ENCODE measurements at places on chromosomes 6 and 20.

DNA sequence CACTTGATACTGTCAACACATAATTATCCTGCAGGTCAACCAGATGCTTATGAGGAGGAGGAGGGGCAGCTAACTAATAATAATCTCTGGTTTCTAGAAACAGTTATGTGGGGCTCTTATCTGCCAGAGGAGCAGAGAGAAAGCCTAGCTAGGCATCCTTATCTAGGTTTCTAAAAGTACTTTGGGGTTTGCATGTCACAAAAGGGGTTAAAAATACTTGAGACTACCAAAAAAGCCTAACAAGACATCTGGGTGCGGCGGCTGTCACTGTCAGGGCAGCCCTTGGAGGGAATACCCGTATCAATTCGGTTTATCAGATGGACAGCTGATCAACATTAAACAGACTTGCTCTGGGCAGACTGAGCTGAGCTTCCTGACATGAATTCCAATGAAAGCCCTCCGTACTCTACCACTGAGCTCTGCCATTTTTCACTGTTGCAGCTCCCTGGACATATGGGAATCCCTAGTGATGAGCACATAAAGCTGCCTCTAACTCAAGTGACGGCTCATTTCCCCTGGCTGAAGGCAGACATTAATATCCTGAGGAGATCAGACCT is 166.6 kb downstream of the PDSS2 start:
- no peak for DNase-seq

GRCh38 chr6:20038410-20039204 is 173.7 kb downstream of the MBOAT1 start:
- no peak for DNase-seq

GRCh38 chr6:22764496-22764895 is 195.1 kb downstream of the HDGFL1 start:
- DNase-seq: no peak

- DNase-seq: no peak
These were observed 30.1 kb downstream of the KIF25 start for GRCh38 chr6:168027521-168027920.

DNA sequence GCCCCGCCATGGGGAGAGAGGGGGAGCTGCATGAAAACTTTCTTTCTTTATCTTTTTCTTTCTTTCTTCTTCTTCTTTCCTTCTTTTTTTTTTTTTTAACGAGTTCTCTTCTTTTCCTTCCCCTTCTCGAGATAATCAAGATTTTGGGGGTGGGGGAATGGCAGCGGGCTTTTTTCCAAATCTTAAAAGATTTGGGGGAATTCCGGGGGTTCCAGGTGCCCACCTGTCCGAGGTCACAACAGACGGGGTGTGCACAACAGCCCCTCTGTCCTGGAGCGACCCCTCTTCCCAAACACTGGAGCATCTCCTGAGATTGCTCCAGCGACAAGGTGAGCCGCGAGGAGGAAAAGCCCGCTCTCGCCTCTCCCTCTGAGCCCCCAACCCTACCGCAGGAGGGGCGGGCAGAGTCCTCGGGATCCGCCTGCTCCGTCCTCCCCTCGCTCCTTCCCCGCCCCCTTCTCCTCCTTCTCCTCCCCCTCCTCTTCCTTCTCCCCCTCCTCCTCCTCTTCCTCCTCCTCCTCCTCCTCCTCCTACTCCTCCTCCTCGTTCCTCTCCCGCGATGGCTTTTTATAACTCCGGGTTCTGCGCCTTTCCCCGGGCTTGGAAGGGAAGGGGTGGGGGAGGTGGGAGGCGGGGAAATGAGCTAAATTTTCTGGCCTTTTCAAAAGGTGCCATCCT is 689 bp upstream of the KCNB1 start:
- no peak for DNase-seq

DNA sequence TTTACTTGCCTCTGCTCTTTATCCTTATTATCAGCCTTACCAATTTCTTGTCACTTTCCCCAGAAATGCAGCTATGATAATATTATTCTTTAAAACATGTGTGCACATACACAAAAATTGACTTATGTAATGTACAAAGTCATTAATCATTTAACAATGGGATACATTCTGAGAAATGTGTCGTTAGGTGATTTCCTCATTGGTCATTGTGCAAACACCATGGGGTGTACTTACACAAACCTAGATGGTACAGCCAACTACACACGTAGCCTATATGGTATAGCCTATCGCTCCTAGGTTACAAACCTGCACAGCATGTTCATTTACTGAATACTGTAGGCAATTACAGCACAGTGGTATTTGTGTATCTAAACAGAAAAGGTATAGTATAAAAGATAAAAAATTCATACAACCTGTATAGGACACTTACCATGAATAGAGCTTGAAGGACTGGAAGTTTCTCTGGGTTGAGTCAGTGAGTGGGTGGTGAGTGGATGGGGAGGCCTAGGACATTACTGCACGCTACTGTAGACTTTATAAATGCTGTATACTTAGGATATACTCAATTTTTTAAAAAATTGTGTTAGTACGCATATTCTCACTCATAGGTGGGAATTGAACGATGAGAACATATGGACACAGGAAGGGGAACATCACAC is 56.9 kb downstream of the HIVEP1 start:
- no peak for DNase-seq

- no peak for DNase-seq
These were observed 292.9 kb downstream of the THBS2 start for GRCh38 chr6:168960551-168961263.

GRCh38 chr6:219019-219570 is 73.2 kb upstream of the DUSP22 start:
- DNase-seq: no peak
